ENCODE measurements at places on chromosomes 12 and 14. TPM values are rescaled to one million over a fixed set of nuclear protein-coding genes. Genes with fewer than 3 reads are reported as not detected.

BICDL1 gene
- 42.4 TPM for total RNA-seq

ZC2HC1C gene
- total RNA-seq = 1.8 TPM

MARCHF9 gene
- 21.9 TPM for total RNA-seq

C3AR1 gene
- total RNA-seq = 3.6 TPM

SMCO2 gene
- total RNA-seq = 0.45 TPM

PMEL gene
- total RNA-seq = 0.25 TPM

NPFF gene
- total RNA-seq = not detected

PMCH gene
- total RNA-seq = 2.8 TPM

NEK9 gene
- total RNA-seq = 67.6 TPM

CCDC60 gene
- not detected for total RNA-seq

ALKBH1 gene
- 14.1 TPM for total RNA-seq

Measured in T-helper 2 cell treated with Interferon-gamma antibody and Interleukin-4, amounts not matched to agents 100 ng/mL and 5 ng/mL, for 36 hours (primary cell).